ENCODE measurements at places on chromosomes 6 and 20. TPM values are rescaled to one million over a fixed set of nuclear protein-coding genes. Genes with fewer than 3 reads are reported as not detected.

The LIN28B gene
- 36.9 TPM for total RNA-seq

The JPH2 gene
- 0.80 TPM for total RNA-seq

The SS18L1 gene
- 17.5 TPM for total RNA-seq

The ADGRF5 gene
- 250 TPM for total RNA-seq

The TMC2 gene
- not detected for total RNA-seq

The MAK gene
- not detected for total RNA-seq
